ENCODE measurements at places on chromosomes 4 and X.

- no peak for DNase-seq
Observed at GRCh38 chr4:83725336-83726085, 189.6 kb downstream of the GPAT3 start.

DNA sequence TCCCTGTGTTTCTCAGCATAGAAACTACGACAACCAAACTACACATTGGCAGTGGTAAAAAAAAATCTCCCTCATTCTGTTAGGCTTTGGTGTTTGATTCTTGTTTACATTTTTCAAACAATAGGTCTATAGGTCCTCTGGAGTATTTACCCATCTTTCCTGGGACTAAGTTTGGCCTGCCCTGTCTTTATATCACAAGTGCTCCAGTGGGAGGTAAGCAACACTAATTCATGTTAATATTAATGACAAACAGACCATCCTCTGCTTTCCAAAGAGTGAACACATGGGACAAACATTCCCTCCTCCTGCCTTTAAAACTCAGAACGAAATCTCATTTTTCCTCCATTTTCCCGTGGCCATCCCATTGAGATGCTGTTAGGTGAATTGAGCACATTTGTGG lies 514.1 kb upstream of the INTU start:
- DNase-seq = no peak

DNA sequence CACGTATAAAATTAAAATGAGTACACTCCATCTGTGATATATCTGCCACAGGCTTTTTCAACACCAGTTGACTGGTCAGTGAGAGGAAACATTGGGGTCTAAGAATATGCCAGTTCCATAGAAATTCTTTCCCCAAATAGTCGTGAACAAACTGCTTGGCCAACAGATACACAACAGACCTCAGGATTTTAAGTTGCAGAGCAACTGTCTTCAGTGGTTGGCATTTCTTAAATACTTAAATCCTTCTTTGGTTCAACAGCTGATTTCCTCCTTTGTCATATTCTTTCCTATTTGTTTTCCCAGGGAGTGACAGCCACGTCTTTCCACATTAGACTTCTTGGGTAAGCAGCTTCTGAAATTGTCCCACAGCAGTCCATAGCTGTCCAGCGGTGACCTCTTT lies 7.0 kb upstream of the DDX60 start:
- no peak for DNase-seq

DNA sequence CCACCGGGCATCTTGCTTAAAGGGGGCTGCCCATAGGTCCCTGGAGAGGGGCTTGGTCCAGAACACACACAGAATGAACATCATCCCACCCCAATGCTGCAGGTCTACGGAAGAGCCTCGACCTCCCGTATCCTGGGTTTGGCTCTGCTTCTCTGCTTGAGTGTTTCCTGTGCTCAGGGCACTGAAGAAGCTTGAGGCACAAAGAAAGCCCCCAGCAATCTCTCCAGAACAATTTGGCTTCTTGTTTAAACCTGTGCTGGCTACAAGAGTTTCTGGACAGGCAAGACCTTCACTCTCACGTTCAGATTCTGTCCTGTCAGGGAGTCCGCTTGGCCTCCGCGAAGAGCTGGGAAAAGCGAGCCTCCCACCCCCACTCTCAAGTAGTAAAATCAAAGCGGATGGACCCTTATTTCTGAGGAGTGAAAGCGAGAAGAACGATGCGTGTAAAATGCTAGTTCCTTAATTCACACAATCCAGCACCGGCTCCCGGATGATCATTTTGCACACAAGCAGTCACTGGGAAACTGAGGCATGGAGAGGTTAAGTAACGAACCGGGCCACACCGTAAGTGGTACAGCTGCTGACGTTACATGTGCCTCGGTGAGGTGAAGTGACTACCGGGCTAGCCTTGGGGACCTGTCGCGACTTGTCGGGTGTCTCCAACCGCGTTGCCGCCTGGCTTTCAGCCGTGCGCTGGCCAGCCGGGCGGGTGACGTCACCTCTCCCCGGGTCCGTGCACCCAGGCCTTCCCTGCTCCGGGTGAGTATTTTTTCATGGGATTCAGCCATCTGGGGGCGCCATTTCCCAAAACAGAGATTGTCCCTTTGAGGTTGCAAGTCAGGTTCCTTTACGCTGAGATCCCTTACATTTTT lies 3.1 kb upstream of the SFRP2 start:
- peak; percentile 57 for DNase-seq

- DNase-seq = no peak
Observed at GRCh38 chr4:166252487-166253402, 379.7 kb downstream of the TLL1 start.

DNA sequence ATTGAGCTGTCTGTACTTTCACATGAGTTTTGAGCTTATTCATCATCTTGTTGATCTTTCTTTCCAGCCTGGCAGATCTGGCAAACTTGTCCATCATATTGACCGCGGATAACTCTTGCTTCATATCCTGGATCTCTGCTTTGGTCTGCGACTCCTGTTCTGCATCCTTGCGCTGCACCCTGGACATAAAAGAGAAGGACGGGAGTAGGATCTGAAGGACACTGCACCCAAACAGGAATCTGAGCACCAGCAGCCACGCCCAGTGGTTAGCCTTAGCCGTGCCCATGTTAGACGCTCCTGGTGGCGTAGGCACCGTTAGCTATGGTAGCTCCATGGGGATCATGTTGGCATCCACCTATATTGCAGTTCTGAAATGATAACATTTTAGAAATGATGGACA lies 56.6 kb downstream of the LARP7 start:
- no peak for DNase-seq

DNA sequence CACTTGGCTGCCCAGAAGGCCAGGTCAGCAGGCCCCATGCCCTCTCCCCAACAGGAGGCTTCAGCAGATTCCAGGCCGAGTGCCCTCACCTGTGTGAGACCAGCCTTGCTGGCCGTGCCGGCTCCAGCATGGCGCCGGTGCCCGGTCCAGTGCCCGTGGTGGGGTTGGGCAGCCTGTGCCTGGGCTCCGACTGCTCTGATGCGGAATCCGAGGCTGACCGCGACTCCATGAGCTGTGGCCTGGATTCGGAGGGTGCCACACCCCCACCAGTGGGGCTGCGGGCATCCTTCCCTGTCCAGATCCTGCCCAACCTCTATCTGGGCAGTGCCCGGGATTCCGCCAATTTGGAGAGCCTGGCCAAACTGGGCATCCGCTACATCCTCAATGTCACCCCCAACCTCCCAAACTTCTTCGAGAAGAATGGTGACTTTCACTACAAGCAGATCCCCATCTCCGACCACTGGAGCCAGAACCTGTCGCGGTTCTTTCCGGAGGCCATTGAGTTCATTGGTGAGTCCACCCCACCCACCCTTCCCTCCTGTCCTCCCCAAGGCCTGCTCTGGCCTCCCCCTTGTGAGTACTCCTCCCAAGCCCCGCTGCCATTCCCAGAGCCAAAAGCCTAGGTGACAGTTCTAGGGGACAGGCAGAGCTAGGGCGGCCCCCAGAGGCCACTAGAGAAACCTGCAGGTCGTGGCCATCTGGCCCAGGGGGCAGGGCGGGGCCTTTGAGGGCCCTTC lies 2.3 kb downstream of the DUSP9 start:
- no peak for DNase-seq
